Effector CD8-positive, alpha-beta T cell (primary cell): ENCODE measurements at places on chromosomes 3 and 15.

GRCh38 chr3:112786002-112786590 is 60.6 kb downstream of the CD200R1L start:
- DNase-seq: no peak

DNA sequence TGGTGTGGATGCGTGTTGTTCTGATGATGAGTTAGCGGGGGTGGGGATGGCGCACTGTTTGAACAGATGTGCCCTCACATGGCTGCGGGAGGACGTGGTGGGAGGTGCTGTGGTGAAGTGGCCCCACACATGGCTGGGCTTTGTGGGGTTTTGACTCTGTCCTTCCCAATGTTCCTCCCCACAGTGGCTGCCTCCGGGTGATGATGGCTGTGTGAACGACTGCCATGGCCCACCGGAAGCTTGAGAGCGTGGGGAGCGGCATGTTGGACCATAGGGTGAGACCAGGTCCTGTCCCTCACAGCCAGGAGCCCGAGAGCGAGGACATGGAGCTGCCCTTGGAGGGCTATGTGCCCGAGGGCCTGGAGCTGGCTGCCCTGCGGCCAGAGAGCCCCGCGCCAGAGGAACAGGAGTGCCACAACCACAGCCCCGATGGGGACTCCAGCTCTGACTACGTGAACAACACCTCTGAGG is 167.9 kb downstream of the APBA2 start:
- no peak for DNase-seq

DNA sequence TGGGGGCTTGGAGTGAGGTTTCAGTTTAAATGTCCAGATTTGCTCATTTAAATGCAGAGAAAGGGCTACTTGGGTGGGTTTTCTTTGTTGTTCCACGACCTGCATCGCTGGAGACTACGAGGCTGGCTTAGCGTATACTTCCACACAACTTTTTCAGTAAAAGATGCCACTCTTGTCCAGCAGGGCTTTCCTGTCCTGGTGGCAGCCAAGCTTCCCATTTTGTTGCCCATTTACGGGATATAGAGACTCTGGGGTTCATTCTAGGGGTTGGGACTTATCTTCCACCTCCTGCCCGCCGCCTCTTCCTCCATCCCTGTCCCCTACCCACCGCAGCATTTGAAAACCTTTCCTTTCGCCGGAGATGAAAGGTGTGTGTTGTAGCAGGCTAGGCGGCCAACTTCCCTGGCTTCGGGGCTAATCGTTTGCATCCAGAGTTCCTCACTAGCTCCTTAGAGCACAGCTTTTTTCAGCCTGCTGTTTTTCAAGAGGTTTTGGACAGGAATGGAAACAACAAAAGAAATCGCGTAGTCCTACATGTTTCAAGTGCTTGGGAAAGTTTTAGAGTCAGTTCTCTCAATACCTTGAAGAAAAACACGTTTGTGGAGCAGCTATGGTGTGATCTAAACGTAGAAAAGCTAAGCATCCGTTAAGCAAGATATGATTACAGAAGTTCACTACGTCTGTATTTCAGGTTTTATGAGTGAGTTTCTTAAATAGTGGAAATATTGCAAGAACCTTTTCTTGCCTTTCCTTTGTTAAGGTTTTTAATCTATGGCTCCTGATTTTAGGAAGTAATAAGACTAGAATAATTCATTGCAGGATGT is 843 bp downstream of the CHRNA5 start:
- DNase-seq: no peak

- DNase-seq: no peak
Measured at GRCh38 chr3:149472030-149472797, 2.3 kb upstream of the TM4SF4 start.

GRCh38 chr3:18740631-18741583 is 315.8 kb upstream of the SATB1 start:
- DNase-seq: peak; percentile 30

- no peak for DNase-seq
Measured at GRCh38 chr3:53726643-53727042, 119.6 kb downstream of the CHDH start.
